ENCODE measurements at places on chromosomes 6 and 20.

- peak; percentile 58 for DNase-seq
These were observed 37.7 kb downstream of the KCNQ2 start for GRCh38 chr20:63434599-63435378.

GRCh38 chr6:47352194-47352920, 42.7 kb upstream of the TNFRSF21 start:
- no peak for DNase-seq

- peak; percentile 27 for DNase-seq
These were observed 96.8 kb upstream of the NFATC2 start for GRCh38 chr20:51639206-51639832.

GRCh38 chr6:44284121-44284520, 13.9 kb downstream of the TMEM151B start:
- DNase-seq, result no peak

DNA sequence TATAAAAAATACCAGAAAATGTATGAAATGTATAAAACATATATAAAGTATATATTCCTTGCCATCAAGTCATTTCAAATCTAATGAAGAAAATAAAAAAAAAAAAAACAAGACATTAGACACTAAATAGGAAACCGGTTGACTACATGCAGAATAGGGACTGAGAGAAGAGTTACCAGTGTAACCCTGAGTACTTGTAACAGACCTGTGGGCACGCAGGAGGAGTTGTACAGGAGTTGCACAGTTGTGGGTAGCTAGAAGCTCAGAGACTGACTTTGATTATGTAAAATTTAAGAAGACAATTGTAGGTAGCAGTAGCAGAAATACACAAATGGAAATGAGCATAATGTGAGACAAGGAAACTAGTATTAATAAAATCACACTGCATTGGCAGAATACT, 112.4 kb upstream of the DST start:
- no peak for DNase-seq

GRCh38 chr6:114588726-114589125, 245.9 kb upstream of the HS3ST5 start:
- DNase-seq, result no peak

DNA sequence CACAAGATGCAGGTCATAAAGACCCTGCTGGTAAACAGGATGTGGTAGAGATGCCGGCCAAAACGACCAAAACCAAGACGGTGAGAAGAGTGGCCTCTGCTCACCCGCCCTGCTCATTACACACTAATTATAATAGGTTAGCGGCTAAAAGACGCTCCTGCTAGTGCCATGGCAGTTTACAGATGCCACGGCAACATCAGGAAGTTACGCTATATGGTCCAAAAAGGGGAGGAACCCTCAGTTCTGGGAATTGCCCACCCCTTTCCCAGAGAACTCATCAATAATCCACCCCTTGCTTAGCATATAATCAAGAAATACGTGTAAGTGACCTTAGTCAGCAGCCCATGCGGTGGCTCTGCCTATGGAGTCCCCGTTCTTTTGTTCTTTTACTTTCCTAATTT, 17.6 kb downstream of the BHLHE23 start:
- no peak for DNase-seq

- DNase-seq, result no peak
These were observed 55.5 kb downstream of the NCOA3 start for GRCh38 chr20:47557218-47557617.

GRCh38 chr20:19449051-19449450, 236.6 kb downstream of the SLC24A3 start:
- no peak for DNase-seq

DNA sequence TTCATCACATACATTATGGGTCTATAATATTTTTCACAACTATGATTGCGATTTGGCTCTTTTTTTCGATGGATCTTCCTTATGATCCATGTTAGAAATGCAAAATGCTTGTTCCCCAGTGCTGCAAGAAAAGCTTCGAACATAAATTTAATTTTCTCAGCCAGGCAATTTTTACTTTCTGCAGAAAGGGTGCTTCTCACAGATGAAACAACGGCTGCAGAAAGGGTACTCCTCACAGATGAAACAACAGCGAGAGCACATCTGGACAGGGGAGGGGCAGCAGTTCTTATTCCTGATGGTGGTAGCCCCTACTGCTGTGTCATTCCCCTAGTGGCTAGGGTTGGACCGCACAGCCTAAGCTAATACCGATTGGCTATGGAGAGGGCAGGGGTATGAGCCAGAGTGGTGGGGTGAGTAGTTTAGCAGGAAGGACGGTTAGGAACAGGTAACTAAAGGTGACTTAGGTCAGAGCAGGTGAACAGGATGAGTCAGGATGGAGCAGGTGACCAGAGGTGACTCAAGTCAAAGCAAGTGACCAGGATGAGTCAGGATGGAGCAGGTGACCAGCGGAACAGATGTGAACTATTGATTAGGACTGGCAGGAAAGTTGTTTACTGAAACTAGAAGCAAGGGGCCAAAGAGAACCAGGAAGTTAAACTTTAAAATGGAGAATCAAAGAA, 13.4 kb upstream of the TREML4 start:
- no peak for DNase-seq

DNA sequence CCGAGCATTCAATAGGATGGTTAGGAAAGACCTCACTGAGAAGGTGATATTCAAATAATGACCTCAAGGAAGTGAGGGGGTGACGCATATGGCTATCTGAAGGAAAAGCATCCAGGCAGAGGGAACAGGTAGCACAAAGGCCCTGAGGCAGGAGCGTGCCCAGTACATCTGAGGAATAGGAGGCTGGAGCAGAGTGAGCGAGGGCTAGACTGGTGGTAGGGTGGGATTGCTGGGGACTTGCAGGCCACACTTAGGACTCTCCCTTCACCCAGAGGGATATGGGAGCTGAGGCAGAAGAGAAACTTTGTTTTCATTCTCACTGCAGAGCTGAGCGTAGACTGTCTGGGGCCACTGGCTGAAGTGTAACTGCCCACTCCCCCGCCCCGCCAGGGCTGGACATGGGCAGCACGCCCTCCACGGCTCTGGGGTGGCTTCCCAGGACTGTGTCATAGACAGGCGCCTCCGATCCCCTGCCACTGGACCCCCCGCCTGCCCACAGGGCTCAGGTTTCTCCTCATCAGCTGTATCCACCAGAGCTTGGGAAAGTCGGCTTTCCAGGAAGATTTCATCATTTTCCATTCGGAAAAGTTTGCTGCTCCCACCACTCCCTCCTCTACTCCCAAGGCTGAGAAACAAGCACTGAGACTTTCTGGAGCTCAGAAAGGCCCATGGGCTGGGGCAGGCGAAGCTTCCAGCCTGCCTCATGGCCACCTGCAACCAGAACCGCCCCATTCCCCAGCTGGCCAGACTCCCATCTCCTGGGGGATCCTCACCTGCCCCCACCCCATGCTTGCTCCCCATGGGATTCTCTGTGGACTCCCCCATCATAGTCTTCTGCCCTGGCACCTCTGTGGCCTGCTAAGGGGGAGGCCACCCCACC, 142.6 kb downstream of the MRPL14 start:
- DNase-seq, result no peak

DNA sequence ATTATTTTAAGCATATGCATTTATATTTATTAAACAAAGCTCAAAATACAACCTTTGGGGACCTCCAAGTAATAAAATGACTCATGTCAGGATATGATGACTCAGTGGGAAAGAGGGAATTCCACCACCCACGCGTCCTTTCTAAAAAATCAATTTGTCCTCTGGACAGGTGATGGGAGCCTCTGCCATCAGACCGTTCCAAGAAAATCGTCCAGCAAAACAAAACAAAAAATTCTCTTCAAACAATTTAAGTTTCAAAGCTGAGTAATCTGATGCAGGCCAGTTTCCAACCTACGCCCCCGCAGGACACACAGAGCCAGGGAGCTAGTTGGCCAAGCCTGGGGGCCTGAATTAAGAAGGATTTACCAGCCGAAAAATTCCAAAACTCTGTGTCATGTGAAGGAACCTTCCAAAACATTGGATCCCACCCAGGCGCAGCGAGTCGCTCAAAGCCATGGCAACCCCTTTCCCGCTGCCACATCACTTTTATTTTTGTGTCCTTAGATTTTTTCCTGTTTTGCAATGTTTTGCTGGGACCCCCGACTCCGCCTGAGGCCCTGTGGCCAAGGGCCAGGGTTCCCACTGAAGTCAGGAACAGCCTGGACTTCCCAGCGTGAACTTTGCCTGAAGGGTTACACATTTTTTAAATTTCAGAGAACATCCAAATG, 95.3 kb downstream of the NFATC2 start:
- DNase-seq, result no peak

GRCh38 chr20:63188641-63189321, 27.1 kb downstream of the YTHDF1 start:
- DNase-seq, result no peak

GRCh38 chr20:50594591-50595432, 84.6 kb downstream of the PTPN1 start:
- no peak for DNase-seq
